ENCODE measurements at places on chromosomes 7 and 10.
A peak's percentile ranks its signal among the peaks of the same experiment; 100 is the strongest.

DNA sequence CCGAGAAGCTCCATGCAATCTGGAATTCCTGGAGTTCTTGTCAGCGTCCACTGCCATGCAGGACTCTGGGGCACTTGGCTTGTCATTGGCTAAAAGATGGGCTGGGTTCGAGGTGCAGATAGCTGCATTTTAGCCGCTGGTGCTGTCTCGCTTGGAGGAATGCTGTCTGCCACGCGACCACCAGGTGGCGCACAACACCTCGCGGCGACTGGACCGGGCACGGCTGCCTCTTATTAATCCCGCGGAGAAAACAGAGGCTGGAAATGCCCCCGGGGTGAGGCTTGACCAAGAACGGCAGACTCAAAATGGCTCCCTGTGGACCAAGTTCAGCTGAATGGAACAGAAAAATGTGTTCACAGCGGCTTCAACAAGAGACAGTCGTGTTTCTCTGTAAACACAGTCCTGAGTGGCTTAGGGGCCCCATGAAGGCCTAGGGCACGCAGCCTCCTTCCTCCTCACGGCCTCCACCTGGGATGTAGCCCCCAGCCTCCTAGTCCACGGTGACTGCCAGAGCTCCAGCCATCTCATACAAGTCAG is 46.2 kb downstream of the AOC1 start:
- DNase-seq = no peak

GRCh38 chr10:118324140-118324539 is 18.0 kb downstream of the FAM204A start:
- no peak for DNase-seq

DNA sequence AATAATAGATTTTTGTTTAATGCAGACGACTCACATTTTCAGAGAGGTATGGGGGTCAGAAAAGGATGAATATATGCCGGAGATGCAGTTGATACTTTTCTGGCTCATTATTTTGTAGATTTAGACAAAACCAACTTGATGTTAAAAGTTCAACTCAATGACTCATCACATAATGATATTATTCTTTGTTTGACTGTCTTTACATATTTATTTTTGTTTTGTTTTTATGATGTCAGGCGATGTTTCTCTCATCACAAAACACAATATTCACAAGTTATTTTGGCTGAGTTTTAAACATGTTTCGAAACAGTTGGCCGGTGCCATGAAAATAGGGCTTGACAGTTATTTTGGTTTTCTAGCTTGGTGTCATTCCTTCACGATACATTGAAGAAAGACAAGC is 1.3 kb downstream of the GJD4 start:
- no peak for DNase-seq

DNA sequence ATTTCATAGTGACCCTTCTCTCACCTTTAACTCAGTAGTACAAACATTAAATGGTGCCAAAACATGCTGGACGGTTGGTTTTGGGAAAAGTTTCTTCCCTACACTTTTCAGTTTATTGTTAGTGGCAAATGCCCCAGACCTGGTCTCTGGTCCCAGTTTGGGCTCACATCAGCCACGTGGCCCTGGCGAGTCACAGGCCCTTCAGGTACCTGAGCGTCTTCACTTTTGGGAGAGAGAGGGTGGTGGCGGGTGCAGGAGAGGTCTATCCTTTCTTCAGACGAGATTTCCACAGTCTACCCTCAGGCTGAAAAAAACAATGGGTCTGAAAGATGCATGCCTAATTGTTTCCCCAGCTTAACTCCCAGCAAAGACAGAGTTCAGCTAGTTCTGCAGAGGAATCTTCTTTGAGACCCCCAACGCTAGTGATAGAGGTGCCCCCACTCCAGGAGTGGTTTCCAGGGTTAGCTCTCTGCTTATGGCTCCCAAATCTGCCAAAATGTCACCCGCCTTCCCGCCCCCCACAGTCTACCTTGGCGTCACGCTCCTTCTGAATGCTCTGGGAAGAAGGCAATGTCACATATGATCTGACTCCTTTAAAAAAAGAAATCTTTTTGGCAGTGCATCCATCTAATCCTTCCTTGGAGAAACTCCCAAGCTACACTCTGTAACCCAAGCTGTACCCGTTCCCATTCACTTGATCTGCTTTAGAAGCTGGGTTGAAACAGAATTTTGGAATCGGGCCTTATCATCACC is 384.8 kb upstream of the FOXK1 start:
- DNase-seq = no peak

- DNase-seq = no peak
Observed at GRCh38 chr10:126583552-126584200, 86.8 kb downstream of the C10orf90 start.

GRCh38 chr10:71344154-71344925 is 25.3 kb downstream of the SLC29A3 start:
- DNase-seq = no peak

DNA sequence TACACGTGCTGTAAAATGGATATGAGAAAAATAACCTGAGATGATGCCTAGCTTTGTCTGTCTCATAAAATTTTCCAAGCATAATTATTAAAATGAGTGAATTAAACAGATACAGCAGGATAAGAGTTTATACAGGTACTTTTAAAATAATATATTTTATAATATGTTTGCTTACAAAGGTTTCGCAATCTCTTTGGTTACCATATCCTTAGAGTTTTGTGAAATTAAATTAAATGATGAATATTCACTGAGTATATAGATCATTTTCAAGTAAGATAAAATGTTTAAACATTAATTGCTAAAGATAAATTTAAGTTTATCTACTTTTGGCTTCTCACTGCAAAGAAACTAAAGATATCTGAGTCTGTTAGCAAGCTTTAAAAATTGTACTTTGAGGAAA is 11.4 kb downstream of the SHTN1 start:
- DNase-seq = no peak

DNA sequence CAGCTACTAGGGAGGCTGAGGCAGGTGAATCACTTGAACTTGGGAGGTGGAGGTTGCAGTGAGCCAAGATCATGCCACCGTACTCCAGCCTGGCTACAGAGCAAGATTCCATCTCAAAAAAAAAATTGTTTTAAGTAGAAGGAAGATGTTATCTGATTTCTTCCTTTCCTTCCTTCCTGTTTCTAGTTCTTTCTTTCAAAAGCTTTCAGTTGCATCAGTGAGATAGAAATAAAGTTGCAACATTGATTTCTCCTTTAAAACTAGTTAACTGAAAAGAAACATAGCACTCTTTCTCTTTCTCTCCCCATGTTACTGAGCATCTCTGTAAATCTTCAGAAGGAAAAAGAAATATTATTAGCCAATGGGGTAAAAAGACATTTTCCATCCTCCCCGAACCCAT is 37.5 kb downstream of the CNNM1 start:
- DNase-seq = no peak

- DNase-seq = no peak
Observed at GRCh38 chr10:108427146-108427545, 1262.6 kb upstream of the SORCS1 start.

DNA sequence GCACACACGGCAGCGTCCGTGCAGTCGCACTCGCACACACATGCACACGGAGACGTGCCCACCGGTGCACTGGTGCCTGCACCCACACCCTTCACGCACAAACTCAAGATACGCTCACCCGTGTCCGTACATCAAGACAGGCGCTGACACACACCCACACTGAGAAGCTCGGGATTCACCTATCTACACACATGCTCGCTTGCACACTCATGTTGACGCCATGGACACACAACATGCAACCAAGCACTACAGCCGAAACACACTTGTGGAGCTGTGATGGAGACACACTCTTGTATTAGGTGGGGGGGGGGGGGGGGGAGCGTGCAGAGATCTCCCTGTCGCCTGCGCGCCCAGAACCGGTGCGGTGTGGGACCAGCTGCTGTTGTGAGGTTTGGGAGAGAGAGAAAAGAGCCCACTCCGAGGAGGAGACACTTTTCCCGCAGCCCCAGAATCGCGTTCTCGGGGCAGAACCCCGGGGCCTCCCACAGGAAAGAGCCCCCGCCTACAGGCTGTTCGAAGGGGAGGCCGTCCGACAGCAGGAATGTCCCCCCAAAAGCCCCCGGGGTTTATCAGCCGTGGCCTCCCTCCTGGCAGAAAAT is 605 bp upstream of the NFKB2 start:
- DNase-seq = no peak

DNA sequence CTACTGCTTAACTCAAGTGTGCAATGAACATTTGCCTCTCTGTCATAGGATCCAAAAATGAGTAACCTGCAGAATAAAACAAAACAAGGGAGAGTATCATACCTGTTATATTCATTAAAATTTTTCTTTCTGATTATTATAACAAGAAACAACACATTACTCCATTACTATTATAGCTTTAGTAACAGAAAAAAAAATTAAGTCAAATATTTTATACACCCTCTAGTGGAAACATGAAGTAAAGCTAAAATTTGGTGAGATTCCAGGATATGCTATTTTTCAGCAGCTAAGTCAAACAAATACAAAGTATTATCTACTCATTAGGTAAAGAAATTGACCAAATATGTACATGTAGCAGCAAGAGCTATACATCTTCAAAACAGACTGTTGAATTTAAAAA is 56.3 kb downstream of the PDZD8 start:
- DNase-seq = no peak

DNA sequence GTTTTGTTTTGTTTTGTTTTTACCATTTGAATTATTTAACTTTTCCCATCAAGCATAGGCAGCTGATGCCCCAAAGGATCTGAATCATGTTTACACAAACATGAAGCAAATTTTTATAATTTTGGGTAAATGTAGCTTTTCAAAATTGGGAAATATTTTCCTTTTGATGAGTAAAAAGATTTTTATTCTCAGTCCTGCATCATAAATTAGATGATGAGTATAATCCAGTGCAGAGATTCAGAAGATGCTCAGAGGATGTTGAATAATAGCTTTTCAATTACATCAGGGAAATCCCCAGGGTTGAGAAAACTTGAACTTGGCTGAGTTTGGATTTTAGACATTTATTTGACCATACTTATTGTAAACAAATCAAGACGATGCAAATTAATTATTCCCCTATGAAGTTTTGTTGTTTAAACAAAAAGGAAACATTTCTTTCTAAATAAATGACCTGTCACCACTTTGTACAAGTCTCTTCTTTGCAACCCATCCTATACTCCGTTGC is 121.7 kb downstream of the FAM204A start:
- DNase-seq = no peak

GRCh38 chr10:104090611-104091010 is 4.9 kb upstream of the COL17A1 start:
- DNase-seq = no peak

GRCh38 chr7:12554351-12554750 is 16.2 kb upstream of the SCIN start:
- no peak for DNase-seq

DNA sequence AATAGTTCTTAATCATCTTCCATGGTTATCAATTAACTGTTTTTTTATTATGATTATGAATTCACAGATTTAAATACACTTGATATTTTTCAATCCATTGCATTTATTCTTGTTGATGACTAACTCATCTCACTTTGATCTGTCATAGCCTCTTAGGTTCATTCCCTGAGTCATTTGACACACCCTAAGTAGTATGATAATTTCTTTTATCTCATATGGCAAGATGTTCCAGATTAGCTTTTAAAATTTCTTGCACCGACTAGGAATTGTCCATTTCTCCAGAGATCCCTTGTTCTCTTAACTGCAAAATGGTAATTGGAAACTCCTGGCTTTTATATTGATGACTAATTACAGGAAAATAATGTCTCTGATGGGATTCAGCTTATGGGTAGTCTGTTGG is 87.6 kb upstream of the CCDC6 start:
- no peak for DNase-seq

- peak; percentile 1 for DNase-seq
Observed at GRCh38 chr10:65358565-65358964, 1567.3 kb upstream of the LRRTM3 start.

DNA sequence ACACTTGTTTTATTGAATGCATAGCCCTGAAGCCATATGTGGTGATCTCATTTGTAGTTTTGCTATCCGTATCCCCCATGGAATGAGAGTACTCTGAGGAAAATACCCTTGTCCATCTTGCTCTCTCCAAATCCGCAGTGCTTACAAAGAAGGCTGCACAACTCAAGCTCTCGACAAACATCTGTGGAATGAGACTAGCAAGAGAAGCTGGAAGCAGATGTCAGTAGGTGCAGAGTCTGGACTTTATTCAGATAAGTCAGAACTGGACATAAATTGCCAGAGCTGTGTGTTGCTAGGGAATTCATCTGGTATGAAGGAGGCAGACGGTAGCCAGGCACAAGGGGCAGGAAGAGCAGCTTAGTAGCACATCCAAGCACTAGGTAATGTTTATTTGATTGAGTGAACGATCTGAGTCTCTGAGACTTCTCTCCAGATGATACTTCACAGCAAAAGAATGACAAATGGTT is 1046.2 kb downstream of the XPNPEP1 start:
- DNase-seq = no peak

DNA sequence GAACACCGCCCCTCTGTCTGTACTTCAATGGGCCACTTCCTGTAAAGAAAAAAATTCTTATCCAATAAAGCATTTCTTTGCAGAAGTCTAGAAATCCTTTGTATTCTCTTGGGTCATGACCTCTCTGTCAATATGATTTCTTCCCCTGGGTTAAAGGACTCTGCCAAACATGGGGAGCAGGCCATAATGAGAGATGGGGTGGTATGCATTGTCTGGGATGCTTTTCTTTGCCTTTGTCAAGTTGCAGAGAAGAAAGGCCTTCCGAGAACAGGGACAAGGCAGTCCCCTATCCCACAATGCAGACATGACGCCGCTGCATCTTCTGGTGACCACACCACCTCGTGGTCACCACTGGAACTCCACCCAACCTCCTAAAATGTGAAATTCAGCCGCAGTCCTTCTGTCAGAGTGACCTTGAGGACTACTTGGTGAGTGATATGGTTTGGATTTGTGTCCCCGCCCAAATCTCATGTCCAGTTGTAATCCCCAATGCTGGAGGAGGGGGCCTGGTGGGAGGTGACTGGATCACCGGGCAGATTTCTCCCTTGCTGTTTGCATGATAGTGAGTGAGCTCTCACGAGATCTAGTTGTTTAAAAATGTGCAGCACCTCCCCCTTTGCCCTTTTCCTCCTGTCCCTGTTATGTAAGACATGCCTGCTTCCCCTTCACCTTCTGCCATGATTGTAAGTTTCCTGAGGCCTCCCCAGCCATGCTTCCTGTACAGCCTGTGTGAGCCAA is 15.2 kb upstream of the FRMPD2 start:
- no peak for DNase-seq

- no peak for DNase-seq
Observed at GRCh38 chr10:88243202-88243744, 339.8 kb downstream of the RNLS start.

DNA sequence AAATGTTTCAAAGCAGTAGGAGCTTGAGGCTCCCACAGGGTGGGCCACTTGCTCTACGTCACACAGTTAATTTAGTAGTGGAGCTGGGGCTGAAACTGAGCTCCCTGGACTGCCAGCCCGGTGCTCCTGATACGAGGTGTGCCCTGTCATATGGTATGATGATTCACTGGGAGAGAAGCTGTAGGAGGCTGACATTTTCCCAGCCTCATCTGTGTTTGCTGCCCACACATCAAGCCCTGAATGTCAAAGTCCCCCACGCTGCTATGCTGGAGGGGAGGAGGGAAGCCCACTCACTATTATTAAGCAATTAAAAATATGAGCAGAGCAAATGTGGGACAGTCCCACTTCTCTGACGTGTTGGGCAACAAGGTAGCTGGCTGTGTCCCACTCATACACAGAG is 81.2 kb upstream of the SORCS3 start:
- no peak for DNase-seq

- DNase-seq = no peak
Observed at GRCh38 chr7:74579800-74580685, 77.5 kb upstream of the GTF2I start.

Data from SK-N-MC (cell line).